ENCODE measurements at places on chromosomes 3 and 15. TPM values are rescaled to one million over a fixed set of nuclear protein-coding genes. Genes with fewer than 3 reads are reported as not detected.

GRCh38 chr15:39936187-39936586, 2.3 kb downstream of the EIF2AK4 start:
- no peak for DNase-seq

- no peak for DNase-seq
These were observed 146.5 kb downstream of the XXYLT1 start for GRCh38 chr3:195124378-195124992.

- no peak for DNase-seq
These were observed 6.3 kb downstream of the CSK start for GRCh38 chr15:74788042-74788682.

RETNLB gene
- total RNA-seq: not detected

DNA sequence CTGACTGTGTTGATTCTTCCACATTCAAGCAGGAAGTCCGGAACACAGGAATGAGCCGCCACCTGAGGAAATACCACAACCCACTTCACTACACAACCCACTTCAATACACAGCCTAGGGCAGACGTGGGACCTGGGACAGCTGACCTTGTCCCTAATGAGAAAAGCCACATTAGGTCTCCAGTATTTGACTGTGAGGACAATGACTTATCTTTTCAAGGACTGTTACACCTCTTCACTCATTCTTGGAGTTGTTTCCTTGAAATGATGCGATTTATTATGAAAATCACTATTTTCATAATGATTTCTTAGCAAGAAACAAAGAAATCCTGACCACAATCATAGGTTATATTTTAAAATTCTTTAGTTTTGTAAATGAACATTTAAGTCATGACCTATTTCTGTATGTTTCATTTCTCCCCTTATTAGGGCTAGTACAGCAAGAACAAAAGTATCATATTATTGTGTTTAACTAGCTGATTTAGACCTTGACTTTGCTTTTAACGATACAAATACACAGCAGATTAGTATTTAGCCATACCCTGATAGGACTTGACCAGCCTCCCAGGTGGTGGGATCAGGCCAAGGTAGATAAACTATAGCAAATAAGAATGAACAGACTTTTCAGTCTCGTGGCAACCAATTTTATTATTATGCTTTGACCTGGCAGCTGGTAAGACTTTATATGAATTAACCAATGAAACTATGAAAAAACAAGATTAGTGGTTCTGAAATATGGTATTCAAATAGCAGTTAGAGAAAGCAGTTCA, 6.0 kb downstream of the RAB27A start:
- DNase-seq: no peak

CIAO2A gene
- total RNA-seq: 52.6 TPM

DNA sequence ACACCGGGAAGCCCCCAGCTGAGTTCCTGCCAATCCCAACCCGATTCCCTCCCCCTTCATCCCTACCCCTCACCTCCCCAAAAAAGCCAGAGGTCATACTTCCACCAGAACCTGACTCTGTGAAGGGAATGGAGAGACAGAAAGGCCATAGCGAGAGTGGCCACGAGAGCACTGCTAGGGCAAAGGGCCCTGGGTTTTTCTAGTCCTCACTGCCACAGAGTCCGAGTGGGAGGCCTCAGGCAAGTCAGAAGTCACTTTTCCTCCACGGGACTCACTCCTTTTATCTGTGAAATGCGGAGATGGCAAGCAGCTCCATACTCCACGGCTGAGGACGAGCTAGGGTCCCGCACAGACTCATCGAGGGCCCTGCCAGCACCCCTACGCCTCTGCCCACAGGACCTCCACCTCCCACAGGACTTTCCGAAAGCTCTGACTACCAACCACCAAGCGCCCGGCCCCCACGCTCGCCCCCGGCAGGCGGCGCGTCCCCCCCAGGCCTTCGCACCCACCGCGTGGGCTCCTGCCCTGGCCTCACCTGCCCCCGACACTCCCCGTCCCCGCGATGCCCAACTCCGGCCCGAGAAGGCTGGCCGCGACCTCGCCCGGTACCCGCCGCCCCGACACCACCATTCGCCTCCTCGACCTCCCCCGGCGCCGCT, 792 bp downstream of the ATP13A3 start:
- DNase-seq: peak; percentile 19

NAALADL2 gene
- 10.4 TPM for total RNA-seq

ESYT3 gene
- total RNA-seq: 3.5 TPM

DNA sequence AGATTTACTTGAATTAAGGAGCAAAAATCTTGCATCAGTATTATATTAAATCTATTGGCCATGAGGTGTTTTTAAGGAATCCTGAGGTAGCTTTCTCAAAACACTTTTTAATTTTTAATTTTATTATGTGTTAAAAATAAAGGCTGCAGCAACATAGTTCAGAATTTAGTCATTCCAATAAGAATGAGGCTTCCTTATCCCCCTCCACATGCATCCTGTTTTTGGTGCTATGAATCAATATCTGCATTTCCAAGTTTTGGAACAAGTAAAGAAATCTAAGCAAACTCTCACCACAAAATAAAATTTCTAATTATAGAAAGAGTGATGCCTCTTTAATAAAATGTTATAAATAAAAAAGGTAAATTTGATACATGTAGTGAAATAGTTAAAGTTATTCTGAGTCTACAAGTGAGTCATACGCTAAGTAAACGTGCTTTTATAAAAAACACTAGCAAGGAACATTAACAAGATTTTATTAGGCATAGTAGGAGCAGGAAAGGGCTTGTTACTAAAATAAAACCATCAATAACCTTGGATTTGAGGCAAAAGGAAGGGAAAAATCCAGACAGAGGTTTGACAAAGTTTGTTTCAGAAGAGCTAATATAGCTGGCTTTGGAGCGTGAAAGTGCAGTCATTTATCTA, 1218.0 kb downstream of the NSUN3 start:
- no peak for DNase-seq

- no peak for DNase-seq
These were observed 51.1 kb downstream of the GTF2E1 start for GRCh38 chr3:120793601-120794000.

DNA sequence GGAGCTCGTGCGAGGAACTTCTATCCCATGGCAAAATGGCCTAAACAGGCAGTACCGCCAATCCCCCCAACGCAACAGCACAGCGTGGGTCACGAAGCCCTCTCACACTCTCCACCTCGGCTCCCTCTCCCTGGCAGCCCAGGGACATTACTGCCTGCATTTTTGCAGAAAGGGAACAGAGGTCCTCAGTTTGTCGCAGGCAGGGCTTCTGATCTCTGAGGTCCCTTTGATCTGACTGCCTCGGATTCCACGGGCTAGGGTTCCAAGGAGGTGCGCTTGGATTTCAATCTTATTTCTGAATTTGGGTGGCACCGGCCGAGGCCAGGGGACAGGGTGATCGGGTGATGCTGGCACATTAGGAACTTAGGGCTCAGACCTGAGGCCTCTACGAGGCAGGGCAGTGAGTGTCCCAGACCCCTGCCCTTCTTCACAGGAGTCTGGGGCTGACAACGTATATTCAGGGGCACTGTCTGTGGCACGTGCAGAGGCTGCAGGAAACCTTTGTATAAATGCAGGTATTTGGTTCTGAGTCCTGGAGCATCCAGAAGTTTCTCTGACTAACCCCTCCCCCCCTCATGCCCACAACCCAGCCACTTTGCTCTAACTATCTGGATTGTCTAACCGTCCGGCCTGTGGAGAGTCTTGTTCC, 197.9 kb downstream of the XXYLT1 start:
- no peak for DNase-seq

DNA sequence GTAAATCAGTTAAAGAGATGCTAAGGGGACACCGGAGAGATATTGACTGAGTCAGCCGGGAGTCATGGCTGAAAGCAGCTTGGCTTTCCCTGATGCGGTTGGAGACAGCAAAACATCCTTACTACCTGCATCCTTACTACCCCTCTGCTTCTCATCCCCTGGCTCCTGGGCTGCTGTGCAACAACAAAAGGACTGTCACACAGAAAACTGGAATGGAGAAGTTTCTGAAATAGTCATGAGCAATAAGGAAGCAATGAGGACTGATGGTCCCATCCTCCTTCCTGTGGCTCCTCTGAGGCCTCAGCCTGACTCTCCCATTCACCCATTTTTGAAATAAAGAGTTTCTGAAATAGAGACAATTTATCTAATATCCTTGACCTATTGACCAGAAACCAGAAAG, 1.1 kb downstream of the HCLS1 start:
- DNase-seq: no peak

- no peak for DNase-seq
These were observed 18.9 kb downstream of the PDZRN3 start for GRCh38 chr3:73605861-73606260.

DPPA2 gene
- 0.69 TPM for total RNA-seq

C15orf62 gene
- 1.8 TPM for total RNA-seq

DNA sequence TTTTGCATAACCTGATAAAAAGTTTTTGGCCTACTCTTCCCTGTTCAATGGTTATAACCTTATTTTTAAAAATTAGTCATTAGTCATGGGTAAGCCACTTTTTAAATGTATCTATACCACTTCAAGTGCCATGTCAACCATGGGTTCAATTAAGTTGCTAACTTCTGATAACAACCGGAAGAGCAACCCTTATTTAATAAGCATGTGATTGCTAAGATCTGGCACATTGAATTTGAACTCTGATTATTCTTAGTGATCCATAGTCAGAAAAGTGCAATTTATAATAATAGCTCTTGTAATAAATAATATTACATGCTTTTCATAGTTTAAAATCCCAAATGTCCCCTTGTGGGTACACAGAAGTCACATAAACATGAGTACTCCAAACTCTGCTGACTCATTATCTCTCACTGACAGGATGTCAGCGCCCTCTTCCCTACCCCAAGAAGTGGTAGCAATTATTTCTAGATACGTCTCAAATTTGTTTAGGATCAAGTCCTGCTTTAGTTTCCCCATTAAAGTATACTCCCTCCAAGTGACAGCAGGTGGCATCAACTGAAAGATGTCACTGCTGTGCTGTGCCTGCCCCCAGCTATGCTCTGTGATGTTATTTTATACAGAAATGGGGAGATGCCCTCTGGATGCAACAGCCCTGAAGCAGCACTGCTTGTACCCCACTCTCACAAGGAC, 18.6 kb downstream of the SAMD7 start:
- no peak for DNase-seq

DNA sequence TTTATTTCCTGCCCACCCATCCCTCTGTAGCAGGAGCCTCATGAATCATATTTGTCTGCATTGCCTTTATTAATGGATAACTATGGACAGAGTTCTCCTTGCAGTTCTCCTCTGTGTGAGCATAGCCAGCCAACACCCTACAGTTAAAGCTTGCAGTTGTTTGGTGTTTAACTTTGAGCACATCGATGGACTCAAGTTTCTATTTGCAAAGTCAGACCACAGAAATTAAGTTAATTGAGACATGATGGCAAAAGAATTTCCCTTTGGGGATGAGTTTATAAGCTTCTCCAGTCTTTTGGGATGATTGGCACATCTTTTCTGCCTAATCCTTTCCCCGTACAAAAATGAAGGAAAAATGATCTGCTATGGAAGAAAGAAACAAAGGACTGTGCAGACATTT, 398.9 kb upstream of the THBS1 start:
- no peak for DNase-seq

BUB1B gene
- total RNA-seq: 42.6 TPM

PRR20G gene
- not detected for total RNA-seq

GRCh38 chr3:9606108-9606507, 43.2 kb upstream of the MTMR14 start:
- DNase-seq: no peak

GRCh38 chr3:187935623-187936156, 190.4 kb upstream of the BCL6 start:
- DNase-seq: no peak

GRCh38 chr3:71497367-71497897, 86.1 kb downstream of the FOXP1 start:
- no peak for DNase-seq

DNA sequence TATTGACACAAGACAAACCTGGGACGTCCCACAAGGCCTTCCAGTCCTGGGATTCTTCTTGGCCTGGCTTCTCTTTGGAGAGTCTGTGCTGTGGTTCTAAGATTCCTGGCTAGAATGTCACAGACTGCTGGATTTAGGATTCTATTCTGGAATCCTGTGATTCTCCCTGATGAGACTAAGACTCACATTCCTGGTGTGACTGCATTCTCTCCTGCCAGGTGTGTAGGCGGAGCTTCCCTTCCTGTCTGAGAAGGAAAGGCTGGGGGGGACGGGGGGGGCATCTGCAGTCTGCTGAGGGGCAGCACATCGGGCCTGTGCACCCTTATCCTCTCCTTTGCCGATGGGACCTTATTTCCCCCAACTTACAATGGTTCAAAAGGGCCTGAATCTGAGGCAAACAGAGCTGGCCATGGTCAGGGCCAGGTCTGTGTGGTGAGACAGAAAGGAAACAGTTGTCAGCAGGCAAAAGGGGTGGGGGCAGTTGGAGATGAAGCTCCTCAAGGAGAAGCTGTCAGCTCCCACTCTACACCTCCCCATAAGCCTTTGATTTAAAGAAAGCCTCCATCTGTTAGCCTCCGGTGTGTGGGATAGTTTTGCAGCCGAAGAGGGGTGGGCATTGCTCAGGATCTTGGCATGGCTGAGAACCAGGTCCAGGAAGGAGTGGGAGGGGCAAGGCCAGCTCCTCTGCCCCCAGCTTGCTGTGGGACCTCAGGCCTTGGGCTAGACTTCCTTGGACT, 30.9 kb downstream of the VIPR1 start:
- DNase-seq: no peak

- no peak for DNase-seq
These were observed 37.9 kb upstream of the TSC22D2 start for GRCh38 chr3:150370122-150370602.

MYO1E gene
- total RNA-seq: 42.3 TPM

DNA sequence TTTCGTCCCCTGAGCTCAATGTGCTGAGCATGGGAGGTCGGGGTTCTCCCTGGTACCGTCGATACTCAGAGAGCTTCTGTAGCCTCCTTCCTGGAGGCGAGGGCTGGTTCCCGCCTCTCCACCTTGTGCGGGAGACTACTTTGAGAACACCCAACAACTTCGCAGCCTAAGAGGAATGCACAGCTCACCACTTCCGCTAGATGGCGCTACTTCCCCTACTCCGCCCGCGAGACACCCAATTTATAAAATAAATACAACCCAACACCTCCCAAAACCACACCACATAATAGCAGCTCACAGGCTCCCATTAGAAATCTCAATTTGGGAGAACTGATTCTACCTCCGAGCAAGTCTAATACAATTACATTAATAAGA, 1.2 kb downstream of the RGMA start:
- DNase-seq: peak; percentile 55

UROC1 gene
- not detected for total RNA-seq
